Natural killer cell (primary cell): ENCODE measurements at places on chromosomes 1 and 21. TPM values are rescaled to one million over a fixed set of nuclear protein-coding genes. Genes with fewer than 3 reads are reported as not detected.

DNA sequence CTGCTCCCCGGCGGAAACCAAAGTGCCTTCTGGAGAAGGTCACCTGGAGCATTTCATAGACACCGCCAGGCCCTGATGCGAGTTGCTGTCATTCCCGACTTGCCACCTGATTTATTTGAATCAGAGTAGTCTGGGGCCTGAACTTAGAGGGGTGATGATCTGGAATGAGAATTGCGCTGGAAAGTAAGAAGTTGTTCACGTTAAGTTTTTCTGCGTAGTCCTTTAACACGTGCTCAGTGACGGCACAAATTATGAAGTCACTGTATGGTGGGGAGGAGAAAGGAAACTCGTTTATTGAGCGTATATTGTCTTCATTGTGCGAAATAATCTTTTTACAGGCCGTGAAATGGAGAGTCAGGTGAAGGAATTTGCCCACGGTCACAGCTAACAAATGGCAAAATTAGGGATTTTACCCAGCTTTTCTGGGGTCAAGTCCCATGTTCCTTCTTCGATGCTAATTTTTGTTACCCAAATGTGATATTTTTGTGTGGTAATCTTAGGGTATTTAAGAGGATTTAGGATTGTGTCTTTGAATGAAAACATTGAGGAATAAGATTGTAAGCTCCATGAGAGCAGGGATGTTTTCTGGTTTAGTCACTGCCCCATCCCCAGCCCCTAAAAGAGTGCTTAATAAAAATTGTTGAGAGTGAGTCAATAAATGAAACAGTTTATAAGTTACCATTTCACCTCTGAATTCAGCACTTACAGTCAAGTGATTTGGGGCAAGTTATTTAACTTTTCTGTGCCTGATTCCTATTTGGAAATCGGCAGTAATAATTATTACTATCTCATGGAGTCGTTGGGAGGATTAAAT lies 46.4 kb upstream of the NBL1 start:
- H3K4me3 ChIP-seq = peak overlapping the region; percentile 78
- peak overlapping the region; percentile 99 for H3K27ac ChIP-seq
- H3K36me3 ChIP-seq = no peaks in the 10 kb centered on the region
- peaks cover 29% of the 10 kb centered on the region for H3K4me1 ChIP-seq
- H3K27me3 ChIP-seq = no peaks in the 10 kb centered on the region

DNA sequence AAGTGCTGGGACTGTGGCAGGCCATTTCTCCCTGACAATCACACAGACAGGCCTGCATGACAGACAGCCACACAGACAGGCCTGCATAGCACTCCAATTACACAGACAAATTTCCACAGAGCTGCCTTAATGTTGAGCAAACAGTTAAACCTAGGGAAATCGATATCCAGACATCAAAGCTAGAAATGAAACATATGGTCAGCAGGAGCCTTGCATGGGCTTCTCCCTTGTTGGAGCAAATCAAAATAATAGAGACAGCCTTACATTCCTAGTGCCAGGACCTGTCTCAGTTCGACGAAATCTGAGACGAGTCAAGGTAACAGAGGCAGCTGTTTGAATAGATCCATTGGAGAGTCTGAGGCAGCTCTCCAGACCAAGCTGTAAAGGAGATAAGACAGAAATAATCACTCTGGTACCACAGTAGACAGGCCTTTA lies 42.4 kb downstream of the OLFML3 start:
- H3K27me3 ChIP-seq = no peaks in the 10 kb centered on the region
- no peaks in the 10 kb centered on the region for H3K36me3 ChIP-seq
- no peaks in the 10 kb centered on the region for H3K4me1 ChIP-seq
- H3K4me3 ChIP-seq = no peak overlapping the region

PADI3 gene
- total RNA-seq = not detected

GRCh38 chr1:164886101-164886500 lies 327.1 kb downstream of the PBX1 start:
- no peak overlapping the region for H3K27ac ChIP-seq
- no peaks in the 10 kb centered on the region for H3K4me1 ChIP-seq
- no peak for DNase-seq

DNA sequence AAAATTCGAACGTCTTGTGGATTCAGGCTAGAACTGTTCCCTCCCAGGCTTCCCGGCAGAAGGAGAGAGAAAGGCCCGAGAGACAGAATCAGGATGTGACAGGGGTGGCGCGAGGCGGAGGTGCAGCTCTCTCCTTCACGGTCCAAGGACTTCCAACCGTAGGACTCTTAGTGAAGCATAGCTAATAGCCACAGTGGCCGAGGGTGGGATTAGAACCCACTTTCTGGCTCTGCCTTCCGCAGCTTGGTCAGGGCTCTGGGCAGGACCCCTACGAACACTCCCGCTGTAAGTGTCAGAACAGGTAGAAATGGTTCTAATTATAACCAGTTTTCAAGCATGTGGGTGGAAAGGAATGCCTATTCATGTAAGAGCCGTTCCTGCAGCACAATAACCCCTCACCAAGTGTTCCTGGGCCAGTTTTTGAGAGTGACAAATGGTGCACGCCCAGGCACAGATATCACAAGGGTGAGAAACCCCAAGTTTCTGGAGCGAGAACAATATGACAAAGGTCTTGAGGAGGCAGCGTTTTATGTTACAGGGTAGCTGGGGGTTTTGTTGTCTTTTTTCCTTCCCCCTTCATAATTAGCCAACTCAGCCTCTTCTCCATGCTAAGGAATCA lies 86.4 kb downstream of the SYF2 start:
- peaks cover 5% of the 10 kb centered on the region for H3K4me1 ChIP-seq
- no peak overlapping the region for H3K4me3 ChIP-seq
- H3K27me3 ChIP-seq = peaks cover 5% of the 10 kb centered on the region
- H3K36me3 ChIP-seq = no peaks in the 10 kb centered on the region
- H3K27ac ChIP-seq = no peak overlapping the region
- no peak for DNase-seq

GRCh38 chr1:86988835-86989234 lies 74.4 kb downstream of the HS2ST1 start:
- DNase-seq = no peak
- no peaks in the 10 kb centered on the region for H3K27me3 ChIP-seq
- no peak overlapping the region for H3K27ac ChIP-seq
- H3K4me1 ChIP-seq = no peaks in the 10 kb centered on the region
- no peak overlapping the region for H3K4me3 ChIP-seq

DNA sequence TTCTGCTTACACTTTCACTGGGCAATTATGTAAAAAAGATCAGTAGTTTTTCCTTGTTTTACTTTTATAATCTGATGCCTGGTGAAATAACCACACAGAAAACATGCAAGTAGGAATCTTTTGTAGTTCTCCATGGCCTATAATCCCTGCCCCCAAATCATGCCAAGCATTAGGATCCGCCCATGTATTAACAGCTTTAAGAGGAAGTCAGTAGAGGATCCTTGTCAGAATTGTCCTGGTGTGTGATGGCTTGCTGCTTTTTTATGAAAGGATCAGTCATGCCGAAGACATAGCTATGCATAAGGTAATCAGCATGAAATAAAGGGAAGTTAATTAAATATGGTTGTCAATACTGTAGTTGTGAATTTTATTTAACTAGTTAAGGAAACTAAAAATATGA lies 20.0 kb downstream of the ADGRL2 start:
- H3K27ac ChIP-seq = no peak overlapping the region
- H3K36me3 ChIP-seq = no peaks in the 10 kb centered on the region
- no peaks in the 10 kb centered on the region for H3K4me1 ChIP-seq
- no peak overlapping the region for H3K4me3 ChIP-seq
- no peaks in the 10 kb centered on the region for H3K27me3 ChIP-seq

DNA sequence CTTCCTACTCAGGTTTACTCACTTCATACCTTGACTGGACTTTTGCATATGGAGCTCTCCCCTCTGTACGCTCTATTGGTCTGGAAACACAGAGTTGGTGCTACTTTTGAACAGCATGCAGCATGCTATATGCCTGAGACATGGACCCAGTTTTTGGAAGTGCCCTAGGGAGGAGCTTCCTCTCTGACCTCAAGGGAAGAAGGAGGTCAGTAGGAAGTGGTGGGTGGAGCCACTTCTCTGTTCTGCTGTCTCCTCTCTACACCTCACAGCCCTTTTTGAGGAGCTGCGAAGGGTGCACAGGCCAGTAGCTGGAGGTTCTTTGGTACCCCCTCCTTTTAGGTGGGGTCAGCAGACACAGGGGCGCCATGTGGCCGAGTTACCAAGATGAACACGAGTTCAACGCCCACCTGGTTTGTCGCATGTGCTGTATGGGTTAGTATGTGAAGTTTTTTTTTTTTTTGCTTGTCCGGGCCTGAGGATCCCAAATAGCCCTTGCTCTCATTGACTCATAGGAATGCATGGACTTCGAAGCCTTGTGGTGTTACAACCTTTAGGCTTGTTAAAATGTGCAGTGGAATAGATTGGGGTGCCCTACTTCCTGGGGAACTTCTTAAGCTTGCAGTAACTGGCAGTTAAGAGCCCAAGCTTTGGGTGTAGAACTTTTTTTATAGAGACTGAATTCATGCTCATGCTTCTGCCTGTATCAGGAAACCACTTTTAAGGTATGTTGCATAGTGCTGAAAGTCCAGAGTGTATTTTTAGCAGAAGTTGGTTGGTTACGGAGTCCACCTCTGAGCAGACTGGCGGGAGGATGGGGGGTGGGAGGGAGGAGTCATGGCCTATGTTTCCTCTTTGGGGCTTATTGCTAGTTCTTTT lies 10.7 kb downstream of the MACF1 start:
- H3K4me1 ChIP-seq = peaks cover 34% of the 10 kb centered on the region
- no peaks in the 10 kb centered on the region for H3K27me3 ChIP-seq
- peaks cover 2% of the 10 kb centered on the region for H3K36me3 ChIP-seq
- DNase-seq = no peak
- H3K4me3 ChIP-seq = peak overlapping the region; percentile 53
- peak overlapping the region; percentile 93 for H3K27ac ChIP-seq

DNA sequence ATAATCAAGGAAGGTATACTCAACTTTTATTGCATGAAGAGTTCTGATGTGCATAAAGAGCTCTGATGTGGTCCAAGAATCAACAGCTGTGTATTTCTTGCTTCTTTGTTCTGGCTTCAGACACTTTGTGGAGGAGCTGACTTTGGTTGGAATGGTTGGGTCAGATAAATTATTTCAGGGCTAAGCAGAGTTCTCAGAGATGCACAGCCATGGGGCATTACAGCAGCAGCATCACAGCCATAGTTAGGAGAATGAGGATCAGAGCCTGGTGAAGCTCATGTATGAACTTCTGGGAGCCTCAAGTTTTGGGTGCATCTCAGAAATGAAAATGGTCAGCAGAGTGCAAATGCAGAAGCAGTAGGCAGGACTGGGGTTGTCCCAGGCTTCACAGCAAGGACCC lies 267.4 kb upstream of the RUNX1 start:
- H3K4me3 ChIP-seq = no peak overlapping the region
- no peak for DNase-seq
- H3K27me3 ChIP-seq = no peaks in the 10 kb centered on the region
- H3K27ac ChIP-seq = no peak overlapping the region
- no peaks in the 10 kb centered on the region for H3K36me3 ChIP-seq

GRCh38 chr1:235095938-235096562 lies 32.6 kb downstream of the TOMM20 start:
- peaks cover 8% of the 10 kb centered on the region for H3K4me1 ChIP-seq
- no peaks in the 10 kb centered on the region for H3K27me3 ChIP-seq
- no peak overlapping the region for H3K4me3 ChIP-seq
- DNase-seq = no peak
- no peaks in the 10 kb centered on the region for H3K36me3 ChIP-seq
- H3K27ac ChIP-seq = no peak overlapping the region

GRCh38 chr21:28177124-28177523 lies 815.6 kb downstream of the LTN1 start:
- no peaks in the 10 kb centered on the region for H3K4me1 ChIP-seq
- no peaks in the 10 kb centered on the region for H3K36me3 ChIP-seq
- no peak overlapping the region for H3K4me3 ChIP-seq
- H3K27ac ChIP-seq = no peak overlapping the region

DNA sequence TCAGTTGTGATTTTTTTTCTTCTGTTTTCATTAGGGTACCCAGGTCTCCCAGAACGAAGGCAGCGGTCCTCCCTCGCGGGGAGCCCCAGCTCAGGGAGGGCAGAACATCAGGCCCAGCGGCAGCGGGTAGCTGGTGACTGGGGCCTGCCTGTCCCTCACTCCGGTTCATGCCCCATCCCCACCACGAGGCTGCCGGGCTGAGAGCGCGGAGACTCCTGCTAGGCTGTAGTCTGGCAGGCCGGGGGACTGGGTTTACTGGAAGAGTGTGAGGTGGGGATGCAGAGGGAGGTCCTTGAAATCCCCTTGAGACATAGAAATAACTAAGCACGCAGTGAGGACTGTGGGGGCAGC lies 10.5 kb downstream of the BRINP2 start:
- H3K27me3 ChIP-seq = no peaks in the 10 kb centered on the region
- no peak for DNase-seq
- H3K36me3 ChIP-seq = no peaks in the 10 kb centered on the region
- no peak overlapping the region for H3K4me3 ChIP-seq
- H3K27ac ChIP-seq = no peak overlapping the region

FCGR3B gene
- total RNA-seq = 18.2 TPM

SSU72 gene
- 107 TPM for total RNA-seq

GRCh38 chr1:112934577-112934976 lies 21.4 kb downstream of the SLC16A1 start:
- H3K36me3 ChIP-seq = no peaks in the 10 kb centered on the region
- H3K27ac ChIP-seq = no peak overlapping the region
- no peaks in the 10 kb centered on the region for H3K27me3 ChIP-seq
- H3K4me3 ChIP-seq = no peak overlapping the region
- no peak for DNase-seq

DNA sequence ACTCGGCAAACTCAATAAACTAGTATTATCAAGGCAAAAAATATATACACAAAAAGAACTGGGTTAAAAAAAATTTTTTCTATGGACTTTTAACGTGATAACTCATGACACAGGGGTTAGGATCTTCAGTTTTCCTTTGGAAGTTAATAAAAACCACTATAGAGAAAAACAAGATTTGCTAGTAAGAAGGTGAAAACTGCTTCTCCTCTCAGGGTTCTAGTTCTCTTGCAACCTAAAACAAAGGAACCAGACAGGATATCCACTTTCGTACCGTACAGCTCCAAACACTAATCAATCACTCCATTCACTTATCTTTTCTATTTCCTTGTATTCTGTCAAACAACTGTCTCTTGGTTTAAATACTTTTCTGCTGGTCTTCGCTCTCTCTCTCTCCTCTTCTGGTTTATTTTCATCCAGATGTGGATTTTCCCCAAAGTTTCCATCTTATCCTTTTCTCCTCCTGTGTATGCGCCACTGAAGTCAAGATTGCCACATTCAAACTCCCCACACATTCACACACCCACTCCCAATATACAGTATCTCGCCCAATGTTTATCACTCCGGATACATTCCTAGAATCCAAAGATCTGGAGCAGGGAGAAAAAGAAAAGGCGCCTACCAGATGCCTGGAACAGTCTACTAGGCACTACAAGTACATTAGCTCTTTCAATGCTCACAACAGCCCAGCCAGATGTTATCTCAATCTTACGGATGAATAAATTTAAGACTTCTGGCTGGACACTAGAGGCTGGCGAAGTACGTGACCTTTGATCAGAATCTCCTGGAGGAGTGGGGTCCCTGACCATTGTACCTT lies 775 bp upstream of the PRPF38B start:
- peak overlapping the region; percentile 99 for H3K27ac ChIP-seq
- peak overlapping the region; percentile 86 for H3K4me3 ChIP-seq
- DNase-seq = no peak

- peaks cover 2% of the 10 kb centered on the region for H3K36me3 ChIP-seq
- no peaks in the 10 kb centered on the region for H3K27me3 ChIP-seq
- H3K4me3 ChIP-seq = no peak overlapping the region
- H3K27ac ChIP-seq = no peak overlapping the region
Measured at GRCh38 chr1:63665410-63665809, 72.2 kb downstream of the PGM1 start.
